ENCODE measurements at places on chromosomes 11 and 22.

- DNase-seq = no peak
Measured at GRCh38 chr11:86660736-86661135, 11.7 kb downstream of the ME3 start.

- no peak for DNase-seq
Measured at GRCh38 chr11:55732936-55733335, 40.3 kb upstream of the OR5D13 start.

- DNase-seq = no peak
Measured at GRCh38 chr11:13008061-13008435, 1.1 kb upstream of the RASSF10 start.

DNA sequence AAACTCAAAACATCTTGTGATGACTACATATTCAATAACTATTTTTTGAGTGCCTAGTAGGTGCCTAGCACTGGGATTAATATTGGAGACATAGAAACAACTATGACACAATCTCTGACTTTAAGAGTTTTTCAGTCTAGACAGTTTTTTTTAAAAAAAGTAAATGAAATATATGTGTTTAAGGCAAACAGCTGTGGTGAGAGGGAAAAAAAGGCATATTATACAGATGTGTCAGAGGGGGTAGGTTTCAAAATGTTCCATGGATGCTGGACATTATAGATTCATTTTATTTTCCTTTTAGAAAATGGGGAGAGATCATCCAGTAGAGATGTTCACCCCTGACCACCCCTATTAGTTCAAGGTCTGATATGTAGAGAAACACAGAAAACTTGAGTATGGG, 90.8 kb downstream of the LUZP2 start:
- DNase-seq = no peak

- DNase-seq = no peak
Measured at GRCh38 chr11:66002648-66003225, 434 bp downstream of the BANF1 start.

DNA sequence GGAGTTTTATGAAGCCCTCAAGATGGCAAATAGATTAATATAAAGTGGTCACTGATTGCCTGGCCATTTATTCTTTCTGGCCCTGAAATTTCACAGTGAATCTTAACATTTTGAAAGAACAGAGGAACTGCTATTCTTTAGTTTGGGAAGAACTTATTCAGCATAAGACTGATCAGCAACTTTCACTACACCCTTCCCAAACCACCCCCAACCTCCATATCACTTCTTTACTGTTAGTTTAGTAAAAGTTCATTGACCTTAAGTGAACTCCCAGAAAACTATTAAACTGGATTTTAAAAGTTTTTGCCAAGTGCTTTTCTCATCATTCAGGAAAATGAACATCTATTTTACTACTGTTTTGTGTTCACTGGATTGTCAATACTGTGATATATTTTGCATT, 77.4 kb downstream of the NARS2 start:
- DNase-seq = no peak

- peak; percentile 41 for DNase-seq
Measured at GRCh38 chr11:63682066-63683021, 1.0 kb downstream of the RTN3 start.

DNA sequence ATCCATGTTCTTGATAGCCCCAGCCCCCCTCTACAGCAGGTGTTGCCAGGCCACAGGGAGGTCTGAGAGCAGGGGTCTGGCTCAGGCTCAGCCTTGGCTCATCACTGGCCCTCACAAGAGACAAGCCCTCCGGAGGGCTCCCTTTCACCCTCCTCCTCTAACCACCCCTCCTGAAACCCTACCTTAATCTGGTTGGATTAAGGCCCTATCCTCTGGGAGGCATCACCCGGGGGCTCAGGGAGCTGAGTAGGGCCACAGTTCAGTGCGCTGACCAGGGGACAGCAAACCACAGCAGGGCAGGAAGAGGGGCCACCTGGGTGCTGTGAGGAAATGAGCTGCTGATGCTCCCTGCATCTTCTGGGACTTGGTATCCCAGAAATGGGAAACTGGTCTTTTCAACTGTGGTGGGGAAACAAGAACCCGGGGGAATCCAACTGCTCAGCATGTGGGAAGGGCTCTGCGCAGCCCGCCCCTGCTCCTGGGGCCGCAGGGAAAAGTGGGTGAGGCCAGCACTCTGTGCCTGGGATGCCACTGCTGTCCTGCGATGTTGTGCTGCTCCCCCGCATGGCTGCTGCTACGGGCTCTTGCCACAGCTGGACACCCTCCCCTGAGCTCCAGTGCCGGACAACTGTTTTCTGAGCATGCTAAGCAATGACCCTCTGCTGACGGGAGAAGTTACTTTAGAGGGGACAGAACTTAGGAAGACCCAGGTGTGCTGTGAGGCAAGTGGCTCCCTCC, 17.5 kb downstream of the ADORA2A start:
- DNase-seq = no peak

Data from activated CD4-positive, alpha-beta T cell treated with anti-CD3 and anti-CD28 coated beads, Interleukin-2, amount 50 U/mL, for 48 hours (primary cell).